ENCODE measurements at places on chromosomes 4 and X. TPM values are rescaled to one million over a fixed set of nuclear protein-coding genes. Genes with fewer than 3 reads are reported as not detected.

The HSFX1 gene
- 0.70 TPM for total RNA-seq

The CCDC160 gene
- not detected for total RNA-seq

The PCDH7 gene
- 1.2 TPM for total RNA-seq

The DTHD1 gene
- total RNA-seq = not detected

The PAK3 gene
- not detected for total RNA-seq

The BRS3 gene
- total RNA-seq = not detected

The EDA2R gene
- 13.5 TPM for total RNA-seq

The CT45A5 gene
- 4.1 TPM for total RNA-seq

The CFAP299 gene
- not detected for total RNA-seq

The CENPVL2 gene
- not detected for total RNA-seq

The OTUD4 gene
- 15.8 TPM for total RNA-seq

The FSTL5 gene
- total RNA-seq = 0.02 TPM

The NCAPG gene
- 71.6 TPM for total RNA-seq

The SYNPO2 gene
- 0.37 TPM for total RNA-seq

The BBS12 gene
- total RNA-seq = 1.5 TPM

The FAM120C gene
- 10.0 TPM for total RNA-seq

The YIPF7 gene
- total RNA-seq = not detected

The VSIG1 gene
- not detected for total RNA-seq

The IL2RG gene
- total RNA-seq = not detected

The DKK2 gene
- 0.08 TPM for total RNA-seq

The RHOXF1 gene
- total RNA-seq = not detected

The DCAF4L1 gene
- total RNA-seq = 0.33 TPM

The GPC4 gene
- 0.29 TPM for total RNA-seq

The MFSD8 gene
- 12.5 TPM for total RNA-seq

The MAOB gene
- not detected for total RNA-seq

The CXCL8 gene
- total RNA-seq = 12.9 TPM

The AMBN gene
- total RNA-seq = not detected

The COQ2 gene
- 23.8 TPM for total RNA-seq

The GABRQ gene
- total RNA-seq = not detected

The STPG2 gene
- not detected for total RNA-seq

The NDP gene
- not detected for total RNA-seq

The PHEX gene
- 0.47 TPM for total RNA-seq

The RAI2 gene
- not detected for total RNA-seq

The ASB12 gene
- total RNA-seq = not detected

The SLC9A6 gene
- total RNA-seq = 13.7 TPM

The MUC7 gene
- total RNA-seq = not detected

The HAND2 gene
- 1.2 TPM for total RNA-seq

The CFAP47 gene
- total RNA-seq = under 0.01 TPM

The ZIC3 gene
- total RNA-seq = not detected

The ARSJ gene
- total RNA-seq = 12.4 TPM

The MAP7D2 gene
- not detected for total RNA-seq

The FRMPD4 gene
- total RNA-seq = 0.37 TPM

The DIPK2B gene
- total RNA-seq = 0.10 TPM

The LRP2BP gene
- total RNA-seq = 0.13 TPM

The ZDHHC9 gene
- total RNA-seq = 11.6 TPM

The SPANXB1 gene
- total RNA-seq = 0.55 TPM

The SYTL5 gene
- total RNA-seq = 1.3 TPM

The DNAAF6 gene
- total RNA-seq = not detected

The MAGEA2B gene
- total RNA-seq = 18.4 TPM

The REPS2 gene
- 2.4 TPM for total RNA-seq

The FRMD7 gene
- not detected for total RNA-seq

The COL25A1 gene
- 0.06 TPM for total RNA-seq

The GPRASP2 gene
- total RNA-seq = 11.7 TPM

The RGN gene
- total RNA-seq = not detected

The POU3F4 gene
- not detected for total RNA-seq

The CXorf49B gene
- not detected for total RNA-seq

The NUP62CL gene
- not detected for total RNA-seq

The GPR119 gene
- total RNA-seq = not detected

The SPIN4 gene
- 5.1 TPM for total RNA-seq

Data from HT1080 (cell line).